ENCODE measurements at places on chromosomes 4 and X.

DNA sequence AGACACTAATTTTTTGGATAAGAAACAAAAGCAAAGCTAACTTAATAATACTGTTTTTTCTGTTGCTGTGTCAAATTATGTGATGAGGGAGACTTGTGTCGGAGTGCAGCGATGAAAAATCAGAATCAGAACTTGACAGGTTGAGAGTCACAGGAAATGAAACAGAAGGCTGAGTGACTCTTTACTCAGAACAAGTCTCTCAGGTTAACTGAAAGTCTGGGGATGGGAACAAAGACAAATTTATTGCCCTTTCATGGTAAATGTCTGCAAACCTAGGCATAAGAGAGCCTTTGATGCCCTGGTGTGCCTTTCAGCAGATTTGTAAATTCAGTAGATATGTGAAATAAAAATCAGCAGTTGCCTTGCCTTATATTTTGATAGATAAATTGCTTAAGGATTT is 96.0 kb downstream of the ADGRL3 start:
- DNase-seq, result no peak

- no peak for DNase-seq
Measured at GRCh38 chrX:29023207-29023606, 436.0 kb downstream of the IL1RAPL1 start.

DNA sequence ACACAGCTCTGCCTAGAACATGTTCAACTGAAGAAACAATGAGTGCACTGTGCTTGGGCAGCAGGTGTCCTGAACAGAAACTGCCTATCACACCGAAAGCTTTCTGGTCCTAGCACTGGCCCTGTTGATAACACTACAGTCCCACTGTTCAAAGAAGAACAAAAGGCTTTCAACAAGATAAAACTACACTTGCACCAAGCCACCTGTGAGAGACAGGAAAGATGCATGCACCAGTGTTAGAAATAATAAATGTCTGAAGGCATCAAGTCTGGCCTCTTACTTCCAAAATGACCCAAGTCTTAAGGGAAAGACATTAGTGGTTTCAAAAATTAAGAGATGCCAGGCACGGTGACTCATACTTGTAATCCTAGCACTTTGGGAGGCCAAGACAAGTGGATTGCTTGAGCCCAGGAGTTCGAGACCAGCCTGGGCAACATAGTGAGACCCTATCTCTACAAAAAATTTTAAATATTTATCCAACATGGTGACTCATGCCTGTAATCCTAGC is 68.7 kb downstream of the APBB2 start:
- DNase-seq, result no peak

DNA sequence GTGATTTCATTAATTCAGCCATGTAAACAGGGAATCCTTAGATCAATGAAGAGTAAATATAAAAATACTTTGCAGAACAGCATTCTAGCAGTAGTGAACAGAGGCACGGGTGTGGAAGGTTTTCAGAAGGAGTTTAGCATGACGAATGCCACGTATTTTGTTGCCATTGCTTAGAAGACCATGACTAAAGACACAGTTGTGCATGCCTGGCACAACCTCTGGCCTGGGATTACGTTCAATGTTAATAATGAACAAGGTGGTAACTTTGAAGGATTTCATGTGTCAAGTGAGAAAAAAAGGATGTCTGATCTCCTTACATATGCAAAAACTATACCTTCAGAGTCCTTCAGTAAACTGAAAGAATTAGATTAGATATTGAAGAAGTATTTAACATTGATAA is 171.9 kb downstream of the MAGEB5 start:
- DNase-seq, result no peak

DNA sequence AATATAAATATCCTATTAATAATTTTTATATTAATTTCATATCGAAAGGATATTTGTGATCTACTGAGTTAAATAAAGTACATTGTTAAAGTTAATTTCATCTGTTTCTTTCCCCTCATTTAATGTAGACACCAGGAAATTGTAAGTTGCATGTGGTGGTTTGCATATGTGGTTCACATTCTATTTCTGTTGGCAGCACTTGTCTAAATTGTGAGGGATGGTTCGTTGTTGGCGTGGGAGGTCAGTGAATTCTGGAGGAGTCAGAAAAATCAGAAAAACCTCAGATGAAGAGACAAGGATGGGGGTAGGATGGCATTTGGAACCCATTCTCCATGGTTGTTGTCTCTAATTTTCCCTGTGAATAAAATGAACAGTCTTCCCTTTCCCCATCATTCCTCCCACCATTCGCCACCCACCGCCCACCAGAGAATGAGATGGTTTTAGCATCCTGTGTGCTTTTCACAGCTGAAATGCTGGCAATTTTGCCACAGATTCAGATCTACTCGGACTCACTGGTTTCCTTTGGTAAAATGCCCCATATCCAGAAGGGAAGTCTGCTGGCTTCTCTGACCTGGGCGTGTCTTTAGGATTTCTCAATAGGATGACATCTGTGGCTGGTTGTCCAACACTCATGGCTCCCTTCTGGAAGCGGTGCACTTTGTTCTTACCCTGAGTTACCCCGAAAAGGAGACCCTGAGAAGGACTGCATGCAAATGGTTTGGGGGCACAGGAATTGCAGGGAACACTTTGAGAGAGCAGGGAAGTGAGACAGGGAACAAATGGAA is 52.3 kb downstream of the LGI2 start:
- no peak for DNase-seq

DNA sequence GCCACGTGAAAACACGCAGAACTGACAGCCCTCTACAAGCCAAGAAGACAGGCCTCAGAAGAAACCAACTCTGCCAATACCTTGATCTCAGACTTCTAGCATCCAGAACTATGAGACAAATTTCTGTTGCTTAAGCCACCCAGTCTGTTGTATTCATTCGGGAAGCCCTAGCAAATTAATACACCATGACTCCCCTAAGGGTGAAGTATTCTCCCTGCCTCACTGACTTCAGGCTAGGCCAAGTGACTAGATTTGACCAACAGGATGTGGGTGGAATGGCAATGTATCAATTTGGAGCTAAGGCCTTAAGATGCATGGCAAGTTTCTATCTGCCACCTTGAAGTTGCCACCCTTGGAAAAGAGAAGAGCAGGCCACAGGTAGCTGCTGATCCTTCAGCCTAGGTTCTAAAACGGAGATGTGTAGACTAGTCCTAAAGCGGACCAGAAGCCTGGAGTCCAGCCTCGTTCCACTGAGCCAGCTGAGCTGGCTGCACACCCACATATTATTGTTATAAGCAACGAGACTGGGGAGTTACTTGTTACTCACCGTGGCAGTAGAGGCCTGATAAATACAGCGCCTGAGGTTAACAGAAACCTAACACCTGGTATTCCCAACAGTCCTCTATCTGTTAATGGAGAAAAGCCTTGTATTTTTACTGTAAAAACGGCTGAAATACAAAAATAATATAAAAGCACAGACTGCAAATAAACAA is 16.4 kb downstream of the SCARB2 start:
- DNase-seq, result no peak

DNA sequence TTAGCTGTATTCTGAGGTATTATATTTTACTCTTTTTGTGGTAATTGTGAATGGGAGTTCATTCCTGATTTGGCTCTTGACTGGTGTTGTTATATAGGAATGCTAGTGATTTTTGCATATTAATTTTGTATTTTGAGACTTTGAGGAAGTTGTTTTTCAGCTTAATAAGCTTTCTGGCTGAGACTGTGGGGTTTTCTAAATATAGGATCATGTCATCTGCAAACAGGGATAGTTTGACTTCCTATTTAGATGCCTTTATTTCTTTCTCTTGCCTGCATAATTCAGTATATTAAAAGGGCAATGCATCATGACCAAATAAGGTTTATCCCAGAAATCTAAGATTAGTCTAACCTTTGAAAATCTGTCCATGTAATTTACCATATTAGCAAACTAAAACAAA is 44.7 kb upstream of the EPGN start:
- DNase-seq, result no peak

- DNase-seq, result no peak
Measured at GRCh38 chrX:40090050-40090804, 7.5 kb downstream of the BCOR start.

DNA sequence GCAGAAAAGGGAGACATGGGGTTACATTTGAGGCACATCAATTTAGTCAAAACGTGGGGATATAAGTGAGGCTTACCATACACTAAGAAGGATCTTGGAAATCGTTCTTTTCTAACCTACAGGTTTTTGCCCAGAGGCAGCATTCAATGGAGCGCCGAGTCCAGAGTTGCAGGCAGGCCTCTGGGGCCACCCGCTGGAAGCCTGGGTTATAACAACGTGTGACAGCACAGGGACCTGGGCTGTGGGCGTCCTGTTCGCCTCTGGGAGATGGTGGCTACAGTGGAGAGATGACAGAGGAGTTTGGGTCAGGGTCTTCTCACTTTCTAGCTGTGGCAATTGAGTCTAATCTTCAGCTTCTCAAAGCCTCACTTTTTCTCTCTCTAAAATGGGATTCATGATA is 53.9 kb downstream of the ENPP6 start:
- DNase-seq, result no peak

GRCh38 chr4:138199568-138200235 is 42.4 kb downstream of the SLC7A11 start:
- no peak for DNase-seq

- DNase-seq, result no peak
Measured at GRCh38 chr4:54971474-54971950, 153.9 kb downstream of the KDR start.

DNA sequence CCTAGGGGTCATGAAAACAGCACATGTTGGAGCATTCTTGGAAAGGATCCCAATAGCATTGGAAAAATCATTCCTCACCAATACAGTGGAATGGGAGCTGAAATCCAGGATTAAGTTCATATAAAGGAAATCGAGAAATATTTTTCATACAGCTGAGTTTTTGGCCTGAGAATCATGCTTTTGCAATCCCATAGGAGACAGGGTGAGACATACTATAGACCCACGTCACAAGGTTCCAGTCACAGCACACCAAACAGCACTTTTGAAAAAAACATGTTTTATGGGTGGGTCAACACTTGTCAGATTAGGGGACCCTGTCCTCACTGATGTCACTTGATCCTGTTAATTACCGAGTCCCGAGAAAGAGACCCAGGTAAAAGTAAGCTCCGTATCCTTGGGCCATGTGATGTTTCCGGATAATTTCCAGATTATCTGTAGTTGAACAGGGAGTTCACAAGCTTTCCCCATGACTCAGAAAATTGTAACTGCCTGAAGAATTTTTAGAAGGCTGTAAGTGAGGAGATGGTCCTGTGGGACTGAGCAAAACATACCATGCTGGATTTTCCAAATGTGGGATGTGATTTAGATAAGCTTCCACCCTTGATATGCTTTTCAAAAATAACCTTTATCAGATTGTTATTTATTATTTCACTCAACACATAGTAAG is 80.9 kb upstream of the TLR3 start:
- no peak for DNase-seq

- no peak for DNase-seq
Measured at GRCh38 chr4:14299166-14299565, 671.6 kb upstream of the BOD1L1 start.

DNA sequence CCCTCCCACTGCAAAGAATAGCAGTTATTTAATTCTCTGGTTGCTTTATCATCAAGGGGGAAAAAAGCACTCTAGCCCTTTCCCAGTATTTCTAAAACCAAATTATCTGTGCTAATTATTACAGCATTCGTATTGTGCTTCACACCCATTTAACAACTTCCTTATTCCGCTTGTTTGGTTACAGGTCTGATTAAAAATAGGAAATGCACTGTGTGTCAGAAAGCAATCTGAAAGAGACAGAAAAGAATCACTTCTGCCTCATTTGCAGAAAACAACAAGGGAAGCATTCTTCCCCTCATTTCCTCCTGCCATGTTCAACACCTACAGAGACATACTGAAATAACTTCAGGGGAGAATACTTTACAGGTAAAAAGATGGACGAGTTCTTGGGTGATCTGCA is 114.9 kb upstream of the MAP3K15 start:
- DNase-seq, result no peak

DNA sequence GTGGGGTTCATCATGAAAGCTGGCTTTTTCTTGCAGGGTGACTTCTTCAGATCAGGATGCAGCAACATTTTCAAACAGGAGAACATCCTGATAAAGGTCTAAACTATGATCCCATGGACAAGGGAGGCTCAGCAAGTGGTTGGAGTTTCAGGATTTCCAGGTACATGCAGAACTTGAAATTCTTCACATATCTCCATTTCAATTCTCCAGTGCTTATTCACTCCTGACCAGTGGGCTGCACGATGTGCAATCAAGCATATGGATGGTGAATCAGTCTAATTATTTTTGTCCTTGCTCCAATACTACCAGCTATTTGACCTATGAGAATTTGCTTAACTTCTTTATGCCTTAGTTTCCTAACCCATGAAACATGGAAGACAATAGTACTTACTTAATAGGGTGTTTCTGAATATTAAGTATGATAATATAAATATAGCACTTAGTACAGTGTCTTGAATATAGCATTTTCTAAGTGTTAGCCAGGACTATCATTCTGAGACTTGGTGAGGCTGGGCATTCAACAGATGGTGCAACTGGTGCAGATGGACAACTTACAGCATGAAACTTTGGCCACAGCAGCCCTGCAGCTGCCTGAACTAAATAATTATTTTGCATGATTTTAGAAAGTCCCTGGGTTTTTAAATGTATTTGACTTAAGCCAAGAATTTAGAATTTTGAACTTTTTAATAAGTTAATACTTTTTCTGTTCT is 92.4 kb downstream of the HPGD start:
- no peak for DNase-seq

DNA sequence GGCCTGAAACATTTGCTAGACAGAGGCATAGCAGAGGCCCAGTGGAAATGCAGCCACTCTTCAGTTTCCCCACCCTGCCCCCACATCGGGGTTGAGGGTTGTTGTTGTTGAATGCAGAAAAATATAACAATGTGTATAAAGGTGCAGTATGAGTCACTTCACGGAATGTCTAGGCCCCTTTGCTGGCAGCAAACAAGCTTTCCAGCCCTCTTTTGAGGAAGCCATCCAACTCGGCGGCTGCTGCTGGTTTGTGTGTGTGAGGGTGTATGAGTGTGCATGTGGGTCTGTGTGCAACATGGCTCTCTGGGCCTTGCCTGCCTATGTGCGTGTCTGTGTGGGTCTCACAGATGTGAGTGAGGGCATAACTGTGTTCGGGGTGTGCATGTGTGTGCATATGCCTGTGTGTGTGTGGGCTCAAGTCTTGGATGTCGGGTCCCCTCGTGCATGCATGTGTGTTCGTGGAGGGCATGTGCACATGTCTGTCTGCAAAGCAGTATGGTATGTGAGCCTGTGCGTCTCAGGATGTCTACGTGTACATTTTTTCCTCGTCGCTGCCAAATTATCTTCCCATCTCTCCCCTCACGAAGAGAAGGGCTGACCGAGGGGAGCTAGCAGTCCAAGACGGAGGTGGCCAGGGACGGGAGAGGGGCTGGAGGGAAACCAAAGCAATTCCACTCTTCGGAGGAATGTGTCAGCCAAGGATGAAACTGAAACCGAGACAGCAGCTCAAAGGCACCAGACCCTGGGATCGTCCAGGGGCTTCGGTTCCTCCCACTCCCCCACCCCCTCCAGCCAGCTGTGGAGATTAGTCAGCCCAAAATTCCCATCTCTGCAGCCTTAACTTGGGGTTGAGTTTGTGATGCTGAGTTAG is 8.4 kb upstream of the ELF4 start:
- DNase-seq, result no peak

GRCh38 chr4:125043486-125043885 is 271.3 kb upstream of the FAT4 start:
- DNase-seq, result no peak

- DNase-seq, result no peak
Measured at GRCh38 chr4:95470622-95471021, 78.2 kb downstream of the UNC5C start.

- no peak for DNase-seq
Measured at GRCh38 chr4:85953651-85954018, 406.2 kb downstream of the MAPK10 start.

GRCh38 chrX:113274345-113274744 is 433.7 kb upstream of the AMOT start:
- DNase-seq, result no peak

GRCh38 chr4:13329340-13329850 is 154.7 kb downstream of the RAB28 start:
- DNase-seq, result no peak

Data from stimulated activated naive B cell treated with anti-CD40 and anti-IgM and Interleukin-4, amounts not matched to agents 10 μg/mL and 1 μg/mL and 100 μg/mL, for 72 hours (primary cell).